NCI-H1092 treated with DMSO at 0.1 percent for 48 hours (cell line): ENCODE measurements at places on chromosomes 1 and 21.

- no peak for DNase-seq
Observed at GRCh38 chr1:6401673-6402072, 8.1 kb upstream of the ACOT7 start.

DNA sequence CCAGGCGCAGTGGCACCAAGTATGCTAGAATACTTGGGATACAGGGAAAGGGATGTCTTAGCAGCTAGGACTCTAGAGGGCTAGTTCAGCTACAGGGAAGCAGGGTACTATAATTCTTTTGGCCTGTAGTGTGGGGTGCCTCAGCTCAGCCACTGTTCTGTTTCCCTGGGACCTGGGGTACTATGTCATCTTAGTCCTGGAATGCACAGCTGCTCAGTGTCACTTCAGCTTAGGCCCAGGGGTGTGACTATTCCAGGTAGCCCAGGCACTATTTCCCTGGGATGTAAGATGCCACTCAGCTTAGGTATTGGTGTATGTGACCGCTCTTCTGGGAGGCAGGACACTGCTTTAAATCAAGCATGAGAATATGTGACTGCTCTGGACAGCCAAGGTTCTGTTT lies 34.1 kb downstream of the RGSL1 start:
- DNase-seq = no peak

- DNase-seq = no peak
Observed at GRCh38 chr1:45263132-45263531, 56.7 kb upstream of the ZSWIM5 start.

DNA sequence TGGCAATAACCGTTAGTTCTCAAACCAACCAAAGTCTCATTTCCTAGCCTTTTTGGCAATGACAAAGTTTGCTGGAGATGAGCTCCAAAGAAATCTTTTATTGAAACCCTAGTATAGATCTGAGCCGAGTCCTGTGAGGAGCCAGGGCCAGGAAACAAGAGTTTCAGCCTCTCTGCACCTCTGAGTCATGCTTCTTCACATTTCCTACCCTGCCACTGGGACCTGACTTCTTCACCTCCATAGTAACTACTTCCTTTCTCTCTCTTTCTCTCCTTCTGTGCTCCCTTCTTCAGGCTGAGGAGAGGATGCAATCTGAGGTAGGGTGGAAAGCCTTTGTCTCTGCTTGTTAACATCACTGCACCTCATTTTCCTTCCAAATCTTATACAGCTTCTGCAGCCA lies 38.7 kb upstream of the IPO9 start:
- DNase-seq = no peak

DNA sequence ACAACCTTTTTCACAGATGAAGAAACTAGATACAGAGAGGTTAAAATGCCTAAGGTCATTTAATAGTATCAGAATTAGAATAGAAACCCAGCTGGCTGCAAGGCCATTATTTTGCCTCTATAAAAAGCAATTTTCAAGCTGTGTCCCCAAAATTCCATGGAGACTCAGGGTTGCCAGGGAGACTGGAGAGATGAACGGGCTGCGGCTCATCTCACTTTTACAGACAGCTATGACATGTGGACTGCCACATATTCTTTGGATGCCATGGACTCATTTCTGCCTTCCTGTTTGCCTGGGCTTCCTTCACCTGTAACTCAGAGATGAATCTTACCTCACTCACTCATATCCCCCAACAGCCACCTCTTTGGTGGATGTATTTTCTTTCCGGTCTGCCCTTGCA lies 17.0 kb downstream of the TOR1AIP2 start:
- no peak for DNase-seq

DNA sequence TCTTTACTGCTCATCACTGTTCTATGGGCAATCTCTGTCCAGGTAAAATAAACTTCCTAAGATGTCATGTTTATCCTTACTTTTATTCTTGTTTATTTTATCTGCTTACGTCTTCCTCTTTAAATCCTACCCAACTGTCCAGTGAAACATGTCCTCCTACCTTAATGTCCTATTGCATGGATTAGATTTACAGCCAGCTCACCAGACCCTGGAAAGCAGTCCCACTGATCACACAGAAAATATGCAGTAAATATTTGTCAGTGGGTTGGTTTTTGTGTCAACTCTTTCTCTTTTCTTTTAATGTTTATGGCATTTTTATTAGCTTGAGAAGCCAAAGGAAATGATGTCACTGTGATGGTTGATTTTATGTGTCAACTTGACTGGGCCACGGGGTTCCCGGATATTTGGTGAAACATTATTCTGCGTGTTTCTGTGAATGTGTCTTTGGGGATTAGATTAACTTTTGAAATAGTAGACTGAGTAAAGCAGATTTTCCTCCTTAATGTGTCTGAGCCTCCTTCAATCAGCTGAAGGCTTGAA lies 258.3 kb downstream of the SRGAP2C start:
- DNase-seq = no peak

- no peak for DNase-seq
Observed at GRCh38 chr1:156747742-156748669, 3.5 kb downstream of the HDGF start.
